ENCODE measurements at places on chromosomes 5 and 9.

DNA sequence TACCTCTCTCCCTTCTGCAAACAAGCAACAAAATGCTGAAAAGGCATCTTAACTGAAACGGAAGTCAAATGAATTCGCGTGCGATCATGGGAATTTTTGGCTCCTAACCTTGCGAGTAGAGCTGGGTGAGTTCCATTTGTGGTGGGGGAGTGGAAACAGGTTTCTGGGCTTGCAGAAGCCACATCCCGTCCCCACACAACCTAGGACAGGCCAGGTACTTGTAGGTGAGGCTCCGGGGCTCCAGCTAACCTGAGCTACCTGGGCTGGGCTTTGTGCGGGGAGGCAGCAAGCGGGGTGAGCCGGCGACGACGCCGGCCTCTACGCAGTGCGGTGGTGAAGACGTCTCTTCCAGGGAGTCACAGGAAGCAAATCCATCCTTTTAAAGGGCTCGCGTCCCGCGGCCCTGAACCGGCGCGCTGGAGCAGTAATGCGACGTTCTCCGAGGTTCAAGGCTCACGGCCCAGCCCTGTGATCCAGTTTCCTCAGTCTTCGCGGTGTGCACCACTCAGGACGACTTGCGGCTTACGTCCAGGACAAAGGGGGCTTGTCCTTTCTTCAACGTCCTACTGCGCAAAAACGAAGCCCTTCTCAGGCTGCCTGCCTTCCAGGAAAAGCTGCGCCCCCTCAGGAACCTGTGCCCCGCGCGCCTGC is 567 bp upstream of the SPIN1 start:
- peaks cover 18% of the 10 kb centered on the region for H3K36me3 ChIP-seq
- DNase-seq = peak; percentile 69
- H3K4me3 ChIP-seq = peak overlapping the region; percentile 93
- peak overlapping the region; percentile 98 for H3K27ac ChIP-seq
- H3K4me1 ChIP-seq = peaks cover 35% of the 10 kb centered on the region

DNA sequence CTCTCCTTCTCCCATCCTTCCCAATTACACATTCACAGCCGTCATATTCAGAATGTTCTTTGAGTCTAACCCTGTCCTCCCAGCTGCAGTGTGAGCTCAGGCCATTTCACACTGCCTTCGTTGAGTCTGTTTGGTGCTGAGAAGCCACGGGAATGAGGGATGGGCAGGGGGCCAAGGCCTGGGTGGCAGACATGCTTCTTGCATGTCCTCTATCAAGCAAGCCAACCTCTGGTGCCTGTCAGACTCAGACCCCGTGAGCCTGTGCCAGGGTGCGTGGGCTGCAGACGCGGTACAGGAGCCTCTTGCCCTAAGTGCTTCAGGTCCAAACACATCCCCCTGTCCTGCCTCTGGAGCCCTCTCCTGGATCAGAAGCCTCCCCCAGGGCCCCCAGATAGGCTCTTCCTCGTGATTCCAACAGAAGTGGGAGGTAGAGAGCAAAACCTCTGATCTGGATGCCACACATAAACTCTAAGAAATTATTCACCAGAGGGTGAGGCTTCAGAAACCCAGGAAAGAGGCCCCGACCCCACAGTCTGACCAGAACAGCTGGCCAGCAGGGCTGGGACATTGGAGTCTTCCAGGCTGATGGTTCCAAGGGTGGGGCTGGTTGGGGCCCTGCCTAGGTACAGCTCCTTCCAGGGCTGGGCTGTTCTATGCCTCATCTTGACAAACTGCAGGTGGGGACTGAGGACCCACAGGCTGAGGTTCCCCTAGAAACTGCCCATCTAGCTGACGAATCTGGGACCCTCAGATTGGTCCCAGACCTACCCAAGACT is 46.7 kb upstream of the CDKN2AIPNL start:
- H3K4me1 ChIP-seq = no peaks in the 10 kb centered on the region
- H3K27ac ChIP-seq = no peak overlapping the region

GRCh38 chr5:10760096-10760920 is 726 bp downstream of the DAP start:
- peaks cover 5% of the 10 kb centered on the region for H3K36me3 ChIP-seq
- DNase-seq = peak; percentile 77
- H3K4me1 ChIP-seq = peaks cover 51% of the 10 kb centered on the region
- peak overlapping the region; percentile 95 for H3K4me3 ChIP-seq

DNA sequence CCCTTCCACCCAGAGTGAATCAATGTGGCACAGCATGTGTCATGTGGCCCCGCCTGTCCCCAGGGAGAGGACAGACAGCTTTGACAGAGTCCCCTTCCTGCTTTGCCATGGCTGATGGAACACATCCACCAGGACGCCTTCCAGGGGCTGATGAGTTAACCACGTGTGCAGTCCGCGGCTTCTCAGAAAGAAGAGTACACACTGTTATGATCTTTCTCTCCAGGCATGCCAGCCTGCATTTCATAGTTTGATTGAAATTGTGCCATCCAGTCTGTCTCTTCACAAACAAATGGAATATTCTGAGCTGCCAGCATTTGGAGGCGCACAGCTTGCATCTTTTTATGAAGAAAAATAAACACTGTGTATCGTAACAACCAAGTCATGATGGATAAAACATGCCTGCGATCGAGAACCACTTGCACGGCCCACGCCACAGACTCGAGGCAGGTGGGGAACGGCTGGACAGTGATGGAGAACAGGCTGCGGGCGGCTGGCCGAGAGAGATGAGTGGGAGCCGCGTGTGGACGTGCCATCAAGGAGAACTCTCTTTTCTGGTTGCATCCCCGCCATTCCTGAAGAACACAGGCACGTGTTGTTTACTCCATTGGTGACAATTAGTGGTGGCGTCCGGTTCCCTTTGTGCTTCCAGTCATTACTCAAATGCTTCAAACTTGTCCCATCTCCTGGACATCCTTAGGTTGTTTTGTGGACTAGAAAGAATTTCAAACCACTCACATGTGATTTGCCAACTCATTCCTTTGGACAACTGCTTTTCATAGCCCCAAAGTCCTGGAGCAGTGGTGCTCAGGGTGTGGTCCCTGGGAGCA is 220.2 kb downstream of the AGTPBP1 start:
- peaks cover 45% of the 10 kb centered on the region for H3K27me3 ChIP-seq
- H3K36me3 ChIP-seq = no peaks in the 10 kb centered on the region
- no peak for DNase-seq
- no peak overlapping the region for H3K27ac ChIP-seq

GRCh38 chr5:50967563-50968355 is 301.3 kb downstream of the PARP8 start:
- DNase-seq = no peak
- peak overlapping the region; percentile 63 for H3K27ac ChIP-seq
- H3K36me3 ChIP-seq = no peaks in the 10 kb centered on the region
- peak overlapping the region; percentile 81 for H3K4me3 ChIP-seq

GRCh38 chr9:80964374-80964773 is 725.0 kb downstream of the TLE1 start:
- H3K36me3 ChIP-seq = no peaks in the 10 kb centered on the region
- no peaks in the 10 kb centered on the region for H3K27me3 ChIP-seq
- peaks cover 6% of the 10 kb centered on the region for H3K4me1 ChIP-seq
- H3K27ac ChIP-seq = no peak overlapping the region
- no peak for DNase-seq

DNA sequence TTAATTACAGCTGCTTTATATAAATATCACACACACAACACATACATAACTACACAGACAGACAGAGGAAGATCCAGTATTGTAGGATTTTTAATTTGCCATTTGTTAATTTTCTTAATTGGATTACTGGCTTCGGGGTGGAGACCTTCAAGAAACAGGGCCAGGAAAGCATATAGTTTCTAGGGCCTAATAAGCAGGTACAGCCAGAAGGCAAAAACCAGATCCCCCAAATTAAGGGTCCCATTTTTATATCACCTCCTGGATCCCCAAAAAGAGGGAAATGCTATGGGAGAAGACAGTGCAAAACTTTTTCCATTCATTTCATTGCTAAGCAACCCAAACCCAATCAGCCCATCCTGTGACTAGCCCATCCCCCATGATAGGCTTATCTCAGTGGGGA is 373.3 kb upstream of the FAM174A start:
- H3K4me3 ChIP-seq = no peak overlapping the region
- no peaks in the 10 kb centered on the region for H3K27me3 ChIP-seq
- no peaks in the 10 kb centered on the region for H3K4me1 ChIP-seq
- H3K27ac ChIP-seq = no peak overlapping the region
- DNase-seq = no peak

- no peaks in the 10 kb centered on the region for H3K27me3 ChIP-seq
- H3K4me1 ChIP-seq = no peaks in the 10 kb centered on the region
- H3K4me3 ChIP-seq = no peak overlapping the region
These were observed 308.0 kb upstream of the DAP start for GRCh38 chr5:11069041-11069440.

DNA sequence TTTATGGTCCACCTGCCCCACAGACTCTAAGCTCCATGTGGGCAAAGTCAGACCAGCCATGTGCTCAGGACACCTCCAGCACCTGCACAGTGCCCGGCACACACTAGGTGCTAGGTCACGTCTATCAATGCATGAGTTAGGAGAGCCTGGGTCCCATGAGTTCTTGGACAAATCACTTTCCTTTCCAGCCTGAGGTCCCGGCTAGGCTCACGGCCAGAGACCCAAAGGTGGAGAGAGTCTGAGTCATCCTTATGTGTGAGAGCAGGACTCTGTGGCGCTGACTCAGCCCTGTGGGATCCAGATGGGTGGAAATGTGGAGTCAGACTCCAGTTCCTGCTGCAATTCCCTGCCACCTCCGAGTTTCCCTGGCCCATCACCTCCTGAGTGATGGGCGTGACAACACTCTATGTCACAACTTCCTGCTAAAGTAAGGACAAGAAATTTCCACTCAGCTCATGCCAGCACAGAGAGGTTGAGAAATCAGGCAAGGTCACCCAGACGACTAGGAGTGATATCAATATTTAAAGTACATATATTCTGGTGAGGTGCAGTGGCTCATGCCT is 2.5 kb upstream of the ST6GALNAC4 start:
- no peak for DNase-seq
- H3K4me3 ChIP-seq = peak overlapping the region; percentile 45
- peak overlapping the region; percentile 39 for H3K27ac ChIP-seq
- H3K27me3 ChIP-seq = peaks cover 12% of the 10 kb centered on the region
- peaks cover 20% of the 10 kb centered on the region for H3K4me1 ChIP-seq
- no peaks in the 10 kb centered on the region for H3K36me3 ChIP-seq

DNA sequence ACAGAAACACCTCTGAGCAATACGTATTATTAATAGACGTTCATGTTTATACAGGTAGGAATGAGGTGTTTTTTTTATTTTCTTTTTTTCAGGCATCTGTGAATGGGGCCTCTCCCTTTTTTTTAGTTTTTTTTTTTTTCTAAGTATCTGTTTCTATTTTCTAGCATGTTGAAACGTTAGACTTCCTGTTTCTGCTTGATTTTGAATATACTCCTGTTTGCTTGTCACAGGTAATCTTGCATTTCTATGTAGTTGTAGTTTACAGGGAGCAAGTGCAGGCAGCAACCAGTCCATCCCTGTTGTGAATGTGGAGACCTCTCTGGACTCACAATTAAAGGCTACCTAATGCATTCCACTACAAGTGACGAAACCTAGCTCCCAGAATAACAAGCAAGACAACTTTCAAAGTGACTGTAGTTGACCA is 22.8 kb upstream of the TNFAIP8 start:
- peaks cover 3% of the 10 kb centered on the region for H3K36me3 ChIP-seq
- DNase-seq = no peak
- no peaks in the 10 kb centered on the region for H3K27me3 ChIP-seq
- H3K4me1 ChIP-seq = peaks cover 29% of the 10 kb centered on the region
- peak overlapping the region; percentile 89 for H3K27ac ChIP-seq

DNA sequence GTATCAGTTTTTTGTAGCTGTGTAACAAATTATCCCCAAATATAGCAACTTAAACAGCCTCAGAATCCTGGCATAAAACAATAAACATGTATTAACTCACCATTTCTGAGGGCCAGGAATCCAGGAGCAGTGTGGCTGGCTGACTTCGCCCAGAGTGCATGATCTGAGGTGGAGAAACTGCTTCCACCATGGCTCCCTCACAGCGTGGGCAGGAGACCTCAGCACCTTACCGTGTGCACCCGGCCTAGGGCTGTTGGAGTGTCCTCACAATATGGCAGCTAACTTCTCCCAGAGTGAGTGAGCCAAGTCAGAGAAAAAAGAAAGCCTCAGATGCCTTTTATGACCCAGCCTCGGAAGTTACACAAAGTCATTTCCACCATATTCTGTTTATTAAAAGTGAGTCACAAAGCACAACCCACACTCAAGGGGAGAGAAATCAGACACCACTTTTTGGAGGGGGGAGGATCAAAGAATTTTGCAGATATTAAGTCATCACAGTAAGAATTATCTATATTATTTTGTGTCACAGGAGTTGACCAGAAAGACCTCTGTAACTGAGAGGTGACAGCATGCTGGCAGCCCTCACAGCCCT is 59.6 kb downstream of the TSTD2 start:
- H3K36me3 ChIP-seq = no peaks in the 10 kb centered on the region
- no peak overlapping the region for H3K4me3 ChIP-seq
- peak overlapping the region; percentile 19 for H3K27ac ChIP-seq
- peak; percentile 11 for DNase-seq
- no peaks in the 10 kb centered on the region for H3K27me3 ChIP-seq

DNA sequence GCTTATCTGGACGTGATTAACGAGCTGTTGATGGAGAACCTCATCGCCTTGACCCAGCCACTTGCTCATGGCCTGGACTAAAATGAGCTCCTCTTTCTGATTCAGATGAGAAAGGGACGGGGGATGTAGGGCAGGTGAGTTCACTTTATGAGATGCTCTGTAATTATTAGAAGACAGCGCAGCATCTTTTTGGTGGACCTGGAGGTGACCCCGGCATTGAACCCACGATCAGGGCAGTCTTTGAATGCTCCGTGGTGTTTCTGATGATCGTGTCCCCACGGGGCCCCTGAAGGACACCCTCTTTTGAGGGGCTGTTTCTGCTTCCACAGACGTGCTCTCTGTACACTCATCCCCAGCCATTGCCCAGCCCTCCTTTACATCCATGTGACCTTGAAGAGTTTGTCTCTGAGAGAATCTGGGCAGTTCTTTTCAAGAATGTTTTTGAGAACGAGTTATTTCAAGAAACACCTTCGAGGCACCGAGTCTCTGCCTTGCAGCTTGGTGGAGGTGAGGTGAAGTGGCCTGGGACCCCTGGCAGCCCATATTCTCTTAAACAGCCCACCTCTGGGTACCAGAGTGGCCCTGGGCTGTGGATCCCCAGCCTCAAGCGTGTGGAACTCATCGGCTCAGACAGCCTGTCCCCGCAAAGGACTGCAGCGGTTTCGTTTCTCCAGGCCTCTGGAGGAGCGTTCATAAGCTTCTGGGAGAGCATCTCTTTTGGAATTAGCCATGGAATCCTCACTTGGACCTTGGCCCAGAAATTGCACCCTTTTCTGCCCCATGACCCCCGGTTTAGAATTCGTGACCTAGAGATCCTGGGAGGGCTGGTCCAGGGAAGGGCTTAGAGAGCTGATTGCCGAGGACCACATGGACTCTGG is 50.3 kb downstream of the COL5A1 start:
- H3K4me3 ChIP-seq = no peak overlapping the region
- H3K27me3 ChIP-seq = no peaks in the 10 kb centered on the region
- H3K36me3 ChIP-seq = no peaks in the 10 kb centered on the region
- H3K4me1 ChIP-seq = peaks cover 9% of the 10 kb centered on the region
- no peak overlapping the region for H3K27ac ChIP-seq

- H3K36me3 ChIP-seq = no peaks in the 10 kb centered on the region
- H3K27me3 ChIP-seq = no peaks in the 10 kb centered on the region
- no peak for DNase-seq
- no peak overlapping the region for H3K4me3 ChIP-seq
These were observed 198.7 kb downstream of the SEMA6A start for GRCh38 chr5:116375926-116376325.

Data from type B pancreatic cell (in vitro differentiated cells).